H9 (cell line): ENCODE measurements at places on chromosomes 16 and 17. TPM values are rescaled to one million over a fixed set of nuclear protein-coding genes. Genes with fewer than 3 reads are reported as not detected.

- no peak for DNase-seq
Measured at GRCh38 chr16:281660-282255, 1.2 kb upstream of the PDIA2 start.

The BCAR1 gene
- 97.1 and 102 TPM in 2 replicates for total RNA-seq

GRCh38 chr17:34756637-34757021, 177.2 kb downstream of the TMEM132E start:
- DNase-seq, result peak; percentile 36

DNA sequence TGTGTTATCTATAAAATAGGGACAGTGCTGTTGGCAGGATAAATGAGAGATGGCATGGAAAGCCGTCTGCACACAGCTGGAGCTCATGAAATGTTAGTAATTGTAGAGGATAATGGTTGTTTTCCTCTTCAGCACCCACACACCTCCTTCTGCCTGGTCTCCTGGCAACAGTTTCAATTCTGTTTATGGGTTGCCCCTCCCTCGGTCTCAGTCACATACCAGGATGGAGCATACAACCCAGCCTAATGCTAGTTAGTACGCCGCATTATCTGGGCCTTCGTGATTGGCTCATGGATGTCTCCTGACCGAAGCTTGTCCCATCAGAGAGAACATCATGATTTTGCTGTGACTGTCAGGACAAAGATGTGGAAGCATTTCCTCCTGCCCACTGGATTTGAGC, 126.2 kb upstream of the WSCD1 start:
- DNase-seq, result no peak

DNA sequence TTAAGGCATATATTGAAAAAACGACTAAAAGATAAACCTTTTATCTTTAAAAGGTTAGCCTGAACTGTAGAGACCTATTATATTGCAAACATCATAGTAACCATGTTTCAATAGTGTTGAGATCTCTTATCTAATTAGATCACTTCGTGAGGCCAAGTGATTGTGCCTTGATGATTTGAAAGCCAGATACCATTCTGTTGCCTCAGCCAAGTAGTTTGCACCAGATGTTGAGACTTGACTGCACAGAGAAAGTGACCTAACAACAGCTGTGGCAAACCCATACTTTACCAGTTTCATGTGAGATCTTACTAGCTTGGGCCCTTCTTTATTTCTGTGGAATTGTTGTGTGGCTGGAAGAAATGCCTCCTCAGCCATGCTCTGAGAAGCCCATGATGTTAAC, 717.3 kb downstream of the KCNJ2 start:
- DNase-seq, result no peak
